ENCODE measurements at places on chromosomes 6 and 20.

DNA sequence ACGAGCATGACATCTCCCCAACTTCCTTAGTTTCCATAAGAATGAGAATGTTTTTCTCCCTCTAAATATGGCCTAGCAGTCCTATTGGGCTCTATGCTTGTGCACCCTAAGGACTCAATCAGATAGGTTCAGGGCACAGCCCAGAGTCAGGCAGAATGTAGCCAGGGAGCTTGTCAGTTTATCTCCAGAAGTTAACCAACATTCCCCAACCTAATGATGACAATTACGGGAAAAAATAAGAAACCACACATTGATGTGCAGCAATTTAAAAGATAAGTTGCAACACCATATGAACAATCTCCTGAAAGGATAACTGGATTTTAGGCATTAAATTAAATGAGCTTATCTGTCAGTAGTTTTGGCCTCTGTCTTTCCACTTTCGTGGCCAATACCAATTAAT is 71.1 kb downstream of the HDDC2 start:
- no peak for DNase-seq

DNA sequence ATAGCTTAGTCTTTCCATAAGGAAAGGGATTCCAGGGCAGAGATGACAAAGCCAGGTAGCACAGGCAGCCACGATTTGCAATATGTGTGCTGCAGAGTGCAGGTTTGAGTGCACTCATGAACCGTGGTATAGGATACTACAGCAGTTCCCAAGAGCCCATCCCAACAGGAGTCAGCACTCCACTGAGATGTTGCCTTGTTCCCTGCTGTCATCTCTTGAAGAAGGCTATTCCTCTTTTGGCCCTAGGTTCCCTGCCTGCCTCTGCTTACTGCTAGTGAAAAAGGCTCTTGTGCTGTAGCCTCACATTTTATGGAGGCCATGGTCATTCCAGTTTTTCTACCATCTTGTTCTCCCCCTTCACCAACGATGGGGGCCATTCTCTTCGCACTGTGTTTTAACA is 40.2 kb downstream of the RALY start:
- DNase-seq = no peak

- DNase-seq = peak; percentile 5
Measured at GRCh38 chr6:153231048-153231646, 100.1 kb upstream of the RGS17 start.

DNA sequence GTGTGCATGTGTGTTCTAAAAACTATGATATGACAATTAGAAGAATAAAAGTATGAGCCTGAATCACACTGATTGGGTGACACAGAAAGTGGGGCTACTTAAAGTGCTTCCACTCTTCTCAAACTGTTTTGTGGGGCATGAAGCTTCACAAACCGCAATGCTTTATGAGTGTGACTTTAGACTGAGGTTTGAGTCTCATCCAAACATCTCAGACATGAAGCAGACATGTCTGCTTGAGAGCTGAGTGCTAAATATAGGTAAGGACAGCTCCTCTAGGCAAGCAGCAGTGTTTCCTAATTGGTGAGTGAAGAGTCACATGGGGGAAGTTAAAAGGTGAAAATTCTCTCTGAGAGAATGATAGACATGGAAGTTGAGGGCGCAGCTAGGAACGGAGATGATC is 726.9 kb upstream of the CITED2 start:
- no peak for DNase-seq

DNA sequence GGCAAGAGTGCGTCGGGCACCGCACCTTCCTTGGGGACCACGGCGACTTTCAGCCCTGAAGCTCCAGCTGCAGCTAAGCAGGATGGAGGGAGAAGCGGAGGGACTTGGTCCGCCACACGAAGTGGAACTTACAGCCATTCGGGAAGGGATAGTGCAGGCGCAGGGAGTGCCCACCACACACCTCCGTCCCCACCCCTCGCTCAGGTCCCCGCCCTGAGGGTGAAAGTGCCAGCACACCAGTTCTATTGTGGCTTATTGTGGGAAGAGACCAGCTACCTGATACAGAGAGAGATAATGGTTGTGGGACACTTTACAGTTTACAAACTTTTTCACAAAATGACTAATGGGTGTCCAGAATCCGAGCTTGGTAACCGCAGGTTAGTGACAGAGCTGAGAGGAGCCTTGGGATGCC is 76.1 kb downstream of the IRF4 start:
- DNase-seq = no peak

GRCh38 chr6:10151144-10151915 is 263.5 kb downstream of the TFAP2A start:
- DNase-seq = no peak

- no peak for DNase-seq
Measured at GRCh38 chr20:11207749-11208502, 534.1 kb upstream of the JAG1 start.

DNA sequence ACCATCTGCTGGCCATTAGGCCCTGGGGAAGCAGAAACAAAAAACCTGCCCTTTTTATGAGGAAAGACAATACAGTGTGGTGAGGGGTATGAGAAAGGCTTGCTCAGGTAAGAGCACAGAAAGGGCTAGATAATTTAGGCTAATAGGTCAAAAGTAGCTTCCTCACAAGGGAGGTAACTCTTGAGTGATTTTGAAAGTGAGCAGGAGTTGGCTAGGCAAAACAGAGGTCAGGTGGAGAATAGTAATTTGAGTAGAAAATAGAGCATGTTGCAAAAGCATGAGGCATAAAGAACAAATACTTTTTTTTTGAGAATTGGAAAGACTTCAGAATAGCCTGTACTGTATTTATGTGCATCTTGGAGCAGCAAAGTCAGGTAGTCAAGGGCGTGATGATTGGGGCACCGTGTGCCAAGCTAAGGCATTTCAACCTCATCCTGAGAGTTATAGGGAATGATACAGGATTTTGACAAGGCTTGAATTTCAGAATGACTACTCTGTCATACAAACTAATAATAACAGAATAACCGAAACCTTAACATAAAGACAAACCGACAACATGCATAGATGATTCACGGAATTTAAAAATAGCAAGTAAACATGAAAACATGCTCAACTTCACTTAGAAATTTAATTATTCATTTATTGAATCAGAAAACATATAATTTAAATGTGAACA is 123.0 kb upstream of the ENPP5 start:
- no peak for DNase-seq

DNA sequence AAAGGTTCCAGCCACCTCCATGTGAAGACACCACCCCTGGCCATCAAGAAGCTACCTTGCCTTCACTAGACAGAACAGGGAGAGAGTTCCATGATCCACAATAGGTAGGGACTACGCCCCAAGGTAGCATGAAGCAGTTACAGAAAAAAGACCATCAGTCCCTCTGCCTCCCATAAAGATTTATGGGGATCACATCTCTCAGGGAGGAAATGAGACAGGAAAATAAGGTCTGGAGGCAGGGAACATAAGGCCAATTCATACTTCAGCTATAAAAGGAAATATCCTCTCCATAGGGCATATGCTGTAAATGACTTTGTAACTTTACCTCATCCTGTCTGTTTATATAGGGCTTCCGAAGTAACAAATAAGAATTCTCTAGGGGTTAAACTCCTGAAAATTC is 129.4 kb downstream of the OR2B2 start:
- no peak for DNase-seq

DNA sequence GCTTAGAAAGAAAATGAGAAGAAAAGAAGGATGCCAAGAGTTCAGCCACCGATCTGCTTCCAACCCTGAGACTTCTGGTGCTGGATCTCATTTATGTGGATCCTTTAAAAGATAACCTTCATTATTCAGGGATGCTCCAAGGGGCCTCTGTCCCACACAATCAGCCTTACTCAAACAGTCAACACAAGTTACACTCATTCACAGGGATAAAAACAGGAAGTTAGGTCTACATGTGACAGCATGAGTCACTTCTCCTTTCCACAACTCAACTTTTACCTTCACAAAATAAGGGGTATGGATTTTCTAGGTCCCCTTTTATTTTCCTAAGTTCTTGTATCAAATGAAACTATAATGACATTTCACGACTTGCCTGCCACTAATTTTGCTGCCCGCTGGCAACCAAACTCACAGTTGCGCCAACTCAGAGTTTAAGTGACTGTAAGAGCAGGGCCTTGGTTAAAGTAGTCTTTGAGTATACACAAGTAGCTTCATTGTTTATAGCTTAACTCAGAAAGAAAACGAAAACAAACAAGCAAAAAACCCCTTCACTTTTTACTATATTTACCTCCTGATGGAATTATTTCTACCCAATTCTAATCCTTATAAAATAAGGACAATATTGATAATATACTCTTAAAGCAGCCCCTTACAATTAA is 278.8 kb upstream of the RUNX2 start:
- no peak for DNase-seq

GRCh38 chr6:20319520-20320357 is 81.9 kb upstream of the E2F3 start:
- DNase-seq = peak; percentile 61

GRCh38 chr6:158061709-158062461 is 80.2 kb downstream of the SYNJ2 start:
- no peak for DNase-seq

DNA sequence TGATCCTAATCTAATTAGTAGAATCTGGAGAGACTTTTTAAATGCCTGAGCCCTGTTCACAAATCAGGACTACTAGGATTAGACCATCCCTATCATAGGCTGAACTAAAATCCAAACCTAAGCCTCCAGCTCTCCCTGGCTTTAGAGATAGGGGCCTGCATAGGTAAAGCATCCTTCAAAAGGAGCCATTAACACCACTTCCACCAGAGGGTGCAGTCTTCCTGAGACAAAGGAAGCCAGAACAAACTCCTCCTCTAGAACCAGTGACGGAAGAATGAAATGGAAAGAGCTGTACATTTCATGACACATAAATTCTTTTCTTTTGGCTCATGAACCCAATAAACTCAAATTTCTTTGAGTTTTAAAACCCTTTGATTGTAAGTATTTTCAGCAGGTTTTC is 291.2 kb upstream of the ADGRB3 start:
- no peak for DNase-seq

- DNase-seq = no peak
Measured at GRCh38 chr6:136037876-136038460, 186.5 kb downstream of the PDE7B start.

- no peak for DNase-seq
Measured at GRCh38 chr20:63086421-63087235, 79.9 kb upstream of the BHLHE23 start.

DNA sequence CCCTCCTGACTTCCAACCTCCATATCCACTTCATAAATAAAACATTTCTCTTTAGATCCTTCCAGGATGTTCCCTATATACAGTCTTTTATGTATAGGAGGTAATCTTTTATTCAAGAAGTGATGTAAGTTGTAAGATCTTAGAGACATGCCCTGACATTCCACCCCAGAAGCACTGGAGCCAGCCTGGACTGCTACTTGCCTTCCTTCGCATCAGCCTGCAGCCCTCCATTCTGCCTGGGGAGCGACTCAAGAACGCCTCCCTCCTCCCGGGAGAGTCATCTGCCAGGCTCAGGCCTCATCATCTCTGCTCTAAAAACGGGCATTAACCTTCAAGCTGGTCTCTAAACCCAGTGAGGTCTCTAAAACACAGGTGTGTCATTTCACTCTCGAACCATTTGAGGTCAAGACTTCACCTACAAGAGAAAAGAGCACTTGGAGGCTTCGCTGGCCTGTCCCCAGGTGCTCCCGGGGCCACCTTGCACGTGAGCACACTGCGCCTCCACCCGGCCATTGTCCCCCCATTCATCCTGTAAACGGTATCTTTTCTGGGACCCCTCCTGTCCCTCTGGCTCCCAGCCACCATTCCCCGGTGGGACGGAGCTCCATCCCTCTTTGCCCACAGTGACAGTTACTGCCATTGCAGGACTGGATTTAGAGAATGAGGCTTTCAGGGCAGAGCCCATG is 107.5 kb upstream of the PDE10A start:
- DNase-seq = no peak

GRCh38 chr6:143545976-143546547 is 34.5 kb upstream of the FUCA2 start:
- DNase-seq = no peak

DNA sequence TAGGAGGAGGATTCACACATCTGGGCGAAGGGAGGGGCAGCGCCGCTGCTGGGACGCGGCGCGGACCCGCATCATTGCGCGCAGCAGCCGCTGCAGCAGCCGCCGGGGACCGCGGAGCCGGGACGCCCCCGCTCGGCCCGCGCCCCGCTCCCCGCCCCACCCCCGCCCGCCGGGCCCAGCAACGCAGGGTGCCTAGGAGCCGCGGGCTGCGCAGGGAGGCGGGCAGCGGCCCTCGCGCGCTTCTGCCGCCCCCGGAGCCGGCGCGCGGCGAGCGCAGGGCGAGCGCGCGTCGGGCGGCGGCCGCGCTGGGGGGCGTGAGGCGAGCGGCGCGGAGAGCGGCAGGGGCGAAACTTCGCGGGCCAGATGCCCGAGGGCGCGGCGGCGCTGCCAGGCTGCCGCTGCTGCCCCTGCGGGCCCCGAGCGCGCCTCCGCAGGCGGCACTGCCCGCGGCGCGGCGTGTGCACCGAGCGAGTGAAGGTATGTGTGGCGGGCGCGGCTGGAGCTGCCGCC is at the start of gene NKAIN2:
Gene NKAIN2 (plus strand): TSS at position 362 of the 510 bp plus-strand sequence.
- DNase-seq = no peak

DNA sequence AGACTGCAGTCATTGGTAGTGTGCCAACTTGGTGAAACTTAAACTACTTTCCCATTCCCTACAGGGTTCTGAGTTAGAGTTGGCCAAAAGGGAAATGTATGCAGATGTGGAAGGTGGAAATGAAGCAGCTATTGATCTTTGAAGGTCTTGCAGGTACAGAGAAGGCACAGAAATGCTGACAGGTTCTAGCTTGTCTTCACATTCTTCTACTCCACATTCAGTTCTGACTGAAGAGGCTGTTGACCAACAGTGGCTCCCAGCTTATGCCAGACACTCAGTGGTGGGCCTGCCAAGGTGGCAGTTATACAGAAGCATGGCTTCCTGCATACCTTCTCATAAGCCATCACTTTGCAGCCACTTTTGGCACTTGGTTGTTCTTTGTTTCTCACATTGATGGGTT is 423.9 kb downstream of the CDC5L start:
- DNase-seq = no peak

DNA sequence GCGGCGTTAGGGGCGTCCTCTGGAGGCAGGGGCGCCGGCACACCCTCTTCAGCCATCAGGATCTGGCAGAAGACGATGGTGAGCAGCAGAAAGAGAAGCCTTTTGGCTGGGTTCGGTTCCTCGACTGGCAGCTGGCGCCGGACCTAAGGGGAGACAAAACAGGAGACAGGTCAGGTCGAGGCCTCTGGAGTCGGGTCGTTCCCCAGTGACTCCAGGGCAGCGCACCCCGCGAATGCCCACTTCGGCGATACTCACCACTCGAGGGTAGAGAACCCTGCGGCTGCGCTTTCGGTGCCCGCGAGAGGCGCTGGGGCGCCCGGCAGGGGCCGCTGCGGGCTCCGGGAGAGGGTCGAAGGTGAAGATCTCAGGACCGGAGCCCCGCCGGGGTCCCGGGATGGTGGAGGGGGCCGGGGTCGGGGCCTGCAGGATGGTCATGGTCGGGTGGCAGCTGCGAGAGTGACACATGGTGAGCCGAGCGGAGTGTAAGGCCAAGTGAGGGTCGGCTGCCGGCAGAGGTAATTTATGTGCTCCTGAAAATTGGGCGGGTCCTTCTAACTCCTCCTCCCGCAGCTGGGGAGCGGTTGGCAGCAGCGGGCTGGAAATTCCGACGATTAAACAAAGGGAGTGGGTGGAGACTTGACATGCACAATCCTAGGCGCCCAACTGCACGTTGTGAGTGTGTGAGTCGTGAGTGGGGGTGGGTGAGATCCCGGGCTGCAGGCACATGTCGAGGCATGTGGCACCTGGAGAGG is at the start of gene IER3:
Gene IER3 (minus strand): TSS at position 494 of the 752 bp plus-strand sequence. CDS start 29 bp downstream, at position 465.
- DNase-seq = peak; percentile 74
